Adipocyte (in vitro differentiated cells): ENCODE measurements at places on chromosomes 4 and X.

- DNase-seq: no peak
These were observed 200.3 kb upstream of the NHS start for GRCh38 chrX:17174671-17175070.

DNA sequence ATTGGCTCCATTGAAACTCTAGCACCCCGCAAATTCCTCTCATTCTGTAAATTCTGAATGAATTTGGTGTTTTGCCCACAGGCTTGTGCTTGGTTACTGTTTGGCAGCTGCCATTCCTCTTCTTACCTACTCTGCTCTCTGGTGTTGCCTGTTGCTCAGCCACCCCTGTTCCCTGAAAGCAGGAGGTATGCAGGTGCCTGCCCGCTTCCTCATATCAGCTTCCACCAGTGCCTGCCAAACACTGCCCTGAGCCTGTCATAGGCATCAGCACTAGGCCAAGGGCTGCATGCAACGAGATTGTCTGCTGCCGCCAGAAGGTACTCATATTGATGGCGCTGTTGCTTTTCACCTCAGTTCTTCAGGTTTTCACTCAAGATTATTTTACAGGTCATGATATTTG lies 978.1 kb downstream of the C4orf33 start:
- DNase-seq: no peak

DNA sequence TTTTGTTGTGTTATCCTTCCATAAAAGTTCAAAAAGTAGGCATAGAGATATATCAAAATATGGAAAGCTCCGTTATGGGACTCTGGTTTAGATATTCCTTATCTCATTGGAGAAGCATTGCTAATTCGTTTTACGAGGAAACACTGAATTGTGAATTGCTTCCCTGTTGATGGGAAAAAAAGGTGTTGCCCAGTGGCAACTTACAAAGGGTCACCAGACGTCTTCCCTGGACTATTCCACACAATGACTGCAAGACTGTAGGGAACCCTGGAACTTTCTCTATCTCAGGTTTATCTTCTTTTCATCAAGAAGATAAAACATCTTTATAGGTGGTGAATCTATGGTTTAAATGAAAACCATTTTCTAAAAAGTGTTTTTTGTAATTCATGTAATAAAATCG lies 137.7 kb downstream of the MID1 start:
- DNase-seq: no peak

DNA sequence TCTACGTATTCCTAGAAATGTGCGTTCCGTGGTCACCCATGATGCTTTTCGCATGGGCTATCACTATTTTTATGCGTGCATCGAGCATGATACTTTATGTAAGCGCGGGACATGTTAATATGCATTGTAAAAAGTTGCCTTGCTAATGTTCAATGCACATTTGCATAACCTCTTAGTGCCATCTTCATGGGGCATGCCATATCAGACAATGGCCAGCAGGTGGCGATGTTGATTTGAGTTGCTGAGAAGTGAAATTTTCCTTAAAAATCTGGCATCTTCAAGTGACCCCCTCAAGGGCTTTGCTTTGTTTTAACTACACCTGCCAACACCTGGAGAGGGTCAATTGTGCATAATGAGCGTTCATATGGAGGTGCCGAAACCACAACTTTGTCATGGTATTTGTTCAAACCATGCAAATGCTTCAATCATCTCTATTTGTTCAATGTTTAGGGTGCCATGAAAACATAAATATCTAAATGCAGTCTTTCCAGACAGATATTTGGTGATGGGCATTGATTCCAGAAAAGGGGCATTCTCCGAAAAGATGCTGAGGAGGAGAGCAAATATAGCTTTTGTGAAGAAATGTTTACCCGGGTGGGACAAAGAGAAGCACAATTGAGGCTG lies 833.9 kb upstream of the PRKX start:
- DNase-seq: peak; percentile 57

GRCh38 chrX:31706466-31706865 lies 634.6 kb upstream of the FTHL17 start:
- DNase-seq: peak; percentile 1
